ENCODE measurements at places on chromosomes 3 and 15.

DNA sequence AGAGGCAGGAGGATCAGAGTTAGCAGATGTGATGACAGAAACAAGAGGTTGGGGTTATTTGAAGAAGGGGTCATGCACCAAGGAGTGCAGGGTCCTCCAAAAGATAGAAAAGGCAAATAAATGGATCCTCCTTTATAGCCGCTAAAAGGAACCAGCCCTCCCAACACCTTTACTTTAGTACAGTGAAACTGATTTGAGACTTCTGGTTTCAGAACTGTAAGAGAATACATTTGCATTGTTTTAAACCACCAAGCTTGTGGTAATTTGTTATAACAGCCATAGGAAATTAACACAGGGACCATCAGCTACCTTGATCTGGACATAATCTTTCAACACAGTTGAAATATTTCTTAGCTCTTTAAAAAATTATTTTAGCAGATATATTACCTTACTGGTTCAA, 166.6 kb downstream of the TIGIT start:
- DNase-seq: no peak

- DNase-seq: no peak
Observed at GRCh38 chr15:90478846-90479481, 50.8 kb upstream of the CRTC3 start.

DNA sequence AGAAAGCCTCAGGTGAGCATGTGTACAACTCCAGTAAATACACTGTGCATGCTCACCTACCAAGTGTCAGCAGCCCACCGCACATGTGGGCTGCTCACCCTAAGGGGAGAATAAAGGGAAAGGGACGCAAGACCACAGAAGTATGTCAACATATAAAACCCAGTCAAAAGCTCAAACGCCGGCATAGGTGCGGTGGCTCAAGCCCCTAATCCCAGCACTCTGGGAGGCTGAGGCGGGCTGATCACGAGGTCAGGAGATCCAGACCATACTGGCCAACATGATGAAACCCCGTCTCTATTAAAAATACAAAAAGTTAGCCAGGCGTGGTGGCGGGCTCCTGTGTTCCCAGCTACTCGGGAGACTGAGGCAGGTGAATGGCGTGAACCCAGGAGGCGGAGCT, 732.1 kb downstream of the ZPLD1 start:
- no peak for DNase-seq

GRCh38 chr15:41797201-41797944, 23.1 kb downstream of the MAPKBP1 start:
- DNase-seq: no peak

- no peak for DNase-seq
Observed at GRCh38 chr3:183506674-183507320, 48.7 kb downstream of the KLHL6 start.

Data from keratinocyte (primary cell).